ENCODE measurements at places on chromosomes 12 and 14.

GRCh38 chr12:104482748-104483147 lies 26.0 kb downstream of the CHST11 start:
- no peak for DNase-seq

- DNase-seq: no peak
Measured at GRCh38 chr14:83611906-83612390, 1918.0 kb upstream of the FLRT2 start.

DNA sequence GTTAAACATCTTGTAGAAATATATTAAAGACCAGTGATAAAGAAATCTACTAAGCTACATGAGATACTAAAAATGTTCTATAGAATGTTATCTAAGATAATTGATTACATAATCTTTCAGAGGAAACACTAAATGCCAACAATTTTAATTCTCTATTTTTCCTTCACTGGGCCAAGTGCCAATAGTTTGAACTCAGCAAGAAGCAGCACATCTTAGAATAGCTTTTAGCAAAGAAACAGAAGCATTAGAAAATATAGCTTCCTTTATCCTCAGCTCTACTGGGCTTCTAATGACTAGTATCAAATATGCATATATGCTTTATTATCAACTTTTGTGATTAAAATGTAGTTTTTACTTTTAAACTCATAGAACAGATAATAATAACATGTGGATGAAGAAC lies 461.4 kb upstream of the USP15 start:
- DNase-seq: no peak

DNA sequence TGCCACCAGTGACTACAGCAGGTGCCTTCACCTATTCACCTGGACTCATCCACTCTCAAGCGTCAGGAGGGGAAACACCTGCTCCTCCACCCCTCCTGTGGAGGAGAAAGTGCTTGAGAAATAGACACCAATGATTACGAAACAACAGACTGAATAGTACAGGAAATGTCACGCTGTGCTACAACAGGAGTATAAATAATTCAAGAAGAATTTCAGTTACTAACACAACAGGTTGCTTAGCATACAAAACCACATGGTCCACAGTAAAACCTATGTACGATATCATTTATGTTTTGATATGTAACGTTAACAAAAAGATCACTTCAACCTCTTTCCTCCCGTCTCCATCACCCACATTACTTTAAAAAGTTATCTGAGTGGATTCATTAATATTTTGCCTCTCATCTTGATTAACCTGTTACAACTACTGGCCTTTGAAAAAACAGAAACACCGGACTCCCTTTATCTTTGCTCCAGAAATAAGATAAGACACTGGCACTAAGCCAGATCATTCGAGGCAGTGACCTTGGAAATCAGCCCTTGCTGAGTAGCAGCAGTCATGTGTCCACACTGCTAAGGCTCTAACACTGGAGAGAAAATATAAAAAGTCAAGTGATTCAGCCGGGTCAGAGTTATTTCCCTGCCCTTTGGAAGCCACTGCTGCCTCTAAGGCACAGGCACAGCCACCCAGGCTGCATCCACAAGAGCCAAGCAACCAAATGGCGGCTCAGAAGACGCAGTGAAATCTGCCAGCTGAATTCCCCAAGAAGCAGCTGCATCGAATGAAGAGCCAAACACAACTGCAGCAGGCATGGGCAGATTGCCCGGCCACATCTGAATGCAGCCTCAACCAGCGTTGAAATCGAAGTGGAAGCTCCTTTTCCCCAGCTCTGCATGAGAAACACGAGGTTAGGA lies 40.9 kb downstream of the NT5DC3 start:
- DNase-seq: no peak

GRCh38 chr12:85920324-85920947 lies 46.3 kb downstream of the NTS start:
- DNase-seq: peak; percentile 4

- DNase-seq: no peak
Measured at GRCh38 chr12:131799195-131799594, 29.0 kb upstream of the MMP17 start.

DNA sequence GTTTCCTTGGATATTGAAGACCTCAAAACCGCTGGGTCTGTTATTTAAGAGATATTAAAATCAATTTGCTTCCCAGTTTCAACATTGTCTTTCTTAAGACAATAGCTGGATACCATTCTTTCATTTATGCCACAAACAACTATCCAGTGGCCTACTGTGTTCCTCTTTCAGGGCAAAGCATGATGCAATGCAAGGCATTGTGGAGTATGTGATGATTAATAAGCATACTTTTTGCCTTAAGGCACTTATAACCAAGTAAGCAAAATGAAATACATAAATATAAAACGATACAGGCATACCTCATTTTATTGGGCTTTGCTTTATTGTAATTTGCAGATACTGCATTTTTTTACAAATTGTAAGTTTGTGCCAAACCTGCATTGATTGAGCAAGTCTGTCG lies 45.5 kb downstream of the SCN8A start:
- DNase-seq: no peak

DNA sequence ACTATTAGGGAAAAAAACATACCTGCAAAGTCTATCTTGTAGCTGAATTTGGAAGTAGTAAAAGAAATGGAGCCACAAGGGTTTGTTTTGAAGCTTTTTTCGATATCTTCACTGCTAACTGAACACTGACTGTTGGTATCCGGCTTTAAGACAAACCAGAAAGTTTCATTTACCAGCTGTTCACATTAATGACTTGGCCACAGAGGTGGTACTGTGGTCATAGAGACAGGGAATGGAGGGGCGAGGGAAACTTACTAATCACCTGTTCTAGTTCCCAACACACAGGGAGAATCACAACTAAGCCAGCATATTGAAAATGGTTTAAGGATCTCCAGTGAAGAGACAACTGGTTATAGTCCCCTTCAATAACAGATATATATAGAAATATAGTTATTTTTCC lies 44.3 kb downstream of the PARP11 start:
- no peak for DNase-seq

GRCh38 chr12:96193725-96194575 lies at the start of gene ELK3:
ELK3 (plus strand) TSS chr12:96194375.
- DNase-seq: no peak

- no peak for DNase-seq
Measured at GRCh38 chr12:31906557-31907301, 52.5 kb upstream of the RESF1 start.

DNA sequence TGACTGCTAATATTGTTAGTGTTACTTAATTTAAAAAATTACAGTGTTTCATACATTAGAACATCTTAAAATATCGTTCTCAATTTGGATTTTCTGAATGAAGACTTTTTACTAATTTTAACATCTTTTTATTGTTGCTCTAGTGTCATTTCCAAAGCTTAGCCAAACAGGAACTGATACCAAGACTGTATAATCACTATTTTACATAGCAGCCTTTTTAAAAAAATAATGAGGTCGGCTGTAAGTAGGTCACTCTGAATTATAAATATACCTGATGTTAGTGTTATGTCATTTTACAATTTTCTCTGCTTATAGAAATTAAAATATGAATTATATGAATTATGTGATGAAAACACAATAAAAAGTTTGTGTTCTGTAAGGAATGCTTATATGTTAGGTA lies 321.5 kb downstream of the TMEM117 start:
- DNase-seq: no peak

DNA sequence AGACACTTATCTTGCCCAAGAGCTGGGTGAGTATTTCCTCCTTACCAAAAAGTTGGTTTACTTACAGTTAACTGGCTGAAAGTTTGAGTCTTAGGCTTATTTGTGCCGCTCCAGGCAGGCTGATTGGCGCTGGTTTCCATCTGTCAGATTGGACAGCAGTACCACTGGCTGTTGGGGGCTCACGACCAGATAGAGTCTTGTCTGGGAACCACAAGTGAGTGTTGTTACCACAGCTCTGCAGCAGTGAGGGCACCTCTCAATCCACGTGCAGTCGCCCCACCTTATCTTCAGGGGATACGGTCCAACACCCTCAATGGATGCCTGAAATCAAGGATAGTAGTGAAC lies 58.9 kb downstream of the DDX51 start:
- no peak for DNase-seq

DNA sequence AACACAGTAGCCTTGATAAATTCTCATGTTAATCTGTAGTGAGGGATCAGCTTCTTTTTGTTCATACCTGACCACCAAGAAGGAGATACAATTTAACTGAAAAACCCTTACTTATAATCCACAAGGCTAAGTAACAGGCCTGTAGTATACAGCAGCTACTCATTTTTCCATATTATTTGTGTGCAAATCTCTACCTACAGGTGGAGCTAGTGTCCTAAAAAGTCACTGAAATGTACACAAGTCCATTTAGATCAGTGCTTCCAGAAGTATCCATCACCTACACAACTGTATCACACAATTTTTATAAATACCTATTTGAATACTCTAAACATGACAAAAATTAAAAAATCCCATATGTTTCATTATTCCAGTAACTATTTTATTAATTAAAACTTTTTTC lies 173.2 kb downstream of the SLC35F4 start:
- no peak for DNase-seq

- DNase-seq: no peak
Measured at GRCh38 chr14:104532191-104532555, 47.4 kb upstream of the C14orf180 start.

GRCh38 chr12:98471085-98471484 lies 44.3 kb upstream of the TMPO start:
- DNase-seq: no peak

Measured in NCI-H1048 (cell line).